ENCODE measurements at places on chromosomes 5 and 9.

GRCh38 chr5:145943674-145944121 is 7.3 kb downstream of the SH3RF2 start:
- no peak for DNase-seq

DNA sequence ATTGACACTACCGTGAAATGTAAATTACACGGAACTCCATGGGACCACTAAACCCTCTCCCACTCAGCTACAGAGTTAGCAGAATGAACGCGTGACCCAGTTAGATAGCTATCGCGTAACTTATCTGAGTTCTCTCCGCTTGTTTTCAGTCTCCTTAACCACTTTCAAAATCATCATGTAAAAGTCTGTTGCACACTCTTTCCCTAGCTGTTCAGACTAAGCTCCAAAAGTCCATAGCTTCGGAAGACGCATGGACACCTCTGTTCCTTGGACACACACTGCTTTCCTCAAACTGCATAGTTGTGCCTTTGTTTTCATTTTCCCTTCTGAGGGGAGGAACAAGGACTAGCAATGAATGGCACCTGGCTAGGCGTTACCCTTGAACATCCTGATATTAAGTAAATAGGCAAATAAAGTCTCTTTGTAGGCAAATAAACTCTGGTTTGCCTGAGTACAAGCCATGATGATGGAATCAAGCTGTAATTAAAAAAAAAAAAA is 83.3 kb downstream of the DAPK1 start:
- no peak for DNase-seq

GRCh38 chr9:124038239-124038638 is 26.7 kb downstream of the LHX2 start:
- DNase-seq: no peak

GRCh38 chr9:137434498-137435380 is 6.4 kb downstream of the ENTPD8 start:
- no peak for DNase-seq

- DNase-seq: no peak
These were observed 5.6 kb upstream of the NTNG2 start for GRCh38 chr9:132156262-132156661.

GRCh38 chr9:87818308-87818707 is 64.4 kb upstream of the SPATA31E1 start:
- no peak for DNase-seq

DNA sequence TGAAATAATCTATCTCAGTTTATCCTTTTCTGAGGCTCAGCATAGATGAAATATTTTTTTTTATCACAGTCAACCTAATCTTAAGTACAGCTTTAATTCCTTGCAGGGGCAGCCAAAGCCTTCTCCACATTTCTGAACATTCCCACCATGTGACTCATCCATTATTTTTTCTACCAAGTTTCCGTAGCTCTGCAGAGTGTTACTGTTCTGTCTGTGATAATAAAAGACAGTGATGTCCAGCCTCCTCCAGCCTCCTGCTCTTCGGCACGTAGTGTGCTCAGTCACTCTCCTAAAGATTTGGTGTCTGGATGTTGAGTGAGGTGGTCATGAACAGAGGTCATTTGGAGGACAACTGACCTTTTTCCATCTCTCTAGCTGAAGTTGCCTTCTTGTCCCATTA is 338.1 kb upstream of the ADAMTS16 start:
- no peak for DNase-seq

DNA sequence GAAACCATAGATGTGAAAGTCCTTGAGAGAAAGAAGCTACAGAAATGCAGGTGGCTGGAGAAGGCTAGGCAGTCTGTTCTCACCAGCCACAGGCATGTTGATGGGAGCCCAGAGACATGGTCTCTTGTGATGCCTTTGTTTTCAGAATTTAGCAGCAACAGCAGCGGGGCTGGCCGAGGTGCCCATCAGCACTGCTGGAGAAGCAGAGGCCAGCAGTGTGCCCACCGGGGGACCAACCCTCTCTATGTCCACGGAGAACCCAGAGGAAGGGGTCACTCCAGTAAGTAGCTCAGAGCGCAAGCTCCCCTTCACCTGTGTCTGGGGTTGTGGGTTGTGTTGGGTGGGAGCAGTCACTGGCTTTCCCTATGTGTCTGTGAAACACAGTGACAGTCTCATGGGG is 59.6 kb downstream of the COL15A1 start:
- no peak for DNase-seq

- DNase-seq: no peak
These were observed 109.3 kb upstream of the TMEM161B start for GRCh38 chr5:88377705-88378656.

- no peak for DNase-seq
These were observed 8.3 kb upstream of the DDX41 start for GRCh38 chr5:177524941-177525655.

- no peak for DNase-seq
These were observed 188.9 kb upstream of the TNC start for GRCh38 chr9:115306865-115307264.

DNA sequence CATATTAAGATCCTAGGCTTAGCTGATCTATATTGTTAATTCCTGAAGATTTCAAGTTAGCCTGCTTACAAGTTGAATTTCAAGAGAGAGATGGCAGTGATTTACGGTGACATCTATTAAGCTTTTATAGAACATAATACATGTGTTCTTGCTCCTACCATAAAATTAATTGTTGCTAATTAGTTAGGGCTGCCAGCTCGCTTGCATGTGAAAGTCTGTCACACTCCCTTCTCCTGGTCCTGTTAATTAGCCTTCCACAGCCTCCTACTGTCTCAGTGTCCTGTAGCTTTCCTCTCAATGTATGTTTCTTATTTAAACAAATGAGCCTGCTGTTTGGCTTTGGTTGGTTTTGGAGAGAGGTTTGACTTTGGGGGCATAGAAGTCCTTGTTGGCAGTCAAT is 247.2 kb downstream of the NTRK2 start:
- DNase-seq: no peak

- no peak for DNase-seq
These were observed 143.5 kb upstream of the MRPS30 start for GRCh38 chr5:44665101-44665701.

DNA sequence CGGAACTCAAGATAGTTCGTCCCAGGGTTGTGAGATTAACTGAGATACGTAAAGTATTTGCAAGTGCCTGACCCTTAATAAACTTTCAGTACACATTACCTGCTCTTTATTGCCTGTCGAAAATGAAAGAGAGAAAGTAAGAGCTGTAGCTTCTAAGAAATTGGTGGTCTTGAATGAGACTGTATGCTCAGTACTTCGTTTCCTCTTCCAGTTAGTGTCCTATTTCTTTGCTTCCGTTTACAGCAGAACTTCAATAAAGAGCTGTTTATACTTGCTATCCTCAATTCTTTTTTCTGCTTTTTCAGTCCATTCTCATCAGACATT is 534 bp downstream of the SRFBP1 start:
- no peak for DNase-seq

GRCh38 chr9:13380903-13381302 is 101.4 kb upstream of the MPDZ start:
- DNase-seq: no peak

GRCh38 chr9:18188971-18189370 is 285.0 kb upstream of the ADAMTSL1 start:
- DNase-seq: no peak

GRCh38 chr9:115209601-115210306 is 91.8 kb upstream of the TNC start:
- no peak for DNase-seq

- DNase-seq: no peak
These were observed 4.8 kb downstream of the PLK2 start for GRCh38 chr5:58455066-58455465.

DNA sequence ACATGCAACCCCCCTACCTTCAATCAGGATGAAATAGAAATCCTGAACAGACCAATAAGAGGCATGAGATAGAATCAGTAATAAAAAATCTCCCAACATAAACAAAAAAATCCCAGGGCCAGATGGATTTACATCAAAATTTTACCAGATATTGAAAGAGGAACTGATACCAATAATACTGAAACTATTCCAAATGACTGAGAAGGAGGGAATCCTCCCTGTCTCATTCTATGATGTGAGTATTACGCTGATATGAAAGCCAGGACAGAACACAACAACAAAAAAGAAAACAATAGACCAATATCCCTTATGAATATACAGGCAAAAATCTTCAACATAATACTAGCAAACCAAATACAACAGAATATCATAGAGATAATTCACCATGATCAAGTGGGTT is 109.0 kb upstream of the SMC2 start:
- DNase-seq: no peak

- DNase-seq: peak; percentile 28
These were observed 11.8 kb upstream of the EXOC3 start for GRCh38 chr5:431001-431710.

GRCh38 chr5:69451941-69452647 is 37.2 kb downstream of the MARVELD2 start:
- DNase-seq: no peak

- DNase-seq: no peak
These were observed 23.4 kb downstream of the LIX1 start for GRCh38 chr5:97119007-97119390.

- peak; percentile 90 for DNase-seq
These were observed 13.9 kb downstream of the TLR4 start for GRCh38 chr9:117718085-117718484.

GRCh38 chr5:123535648-123536047 is 23.7 kb downstream of the CSNK1G3 start:
- no peak for DNase-seq

GRCh38 chr9:83976372-83976771 is 3.6 kb downstream of the HNRNPK start:
- no peak for DNase-seq

DNA sequence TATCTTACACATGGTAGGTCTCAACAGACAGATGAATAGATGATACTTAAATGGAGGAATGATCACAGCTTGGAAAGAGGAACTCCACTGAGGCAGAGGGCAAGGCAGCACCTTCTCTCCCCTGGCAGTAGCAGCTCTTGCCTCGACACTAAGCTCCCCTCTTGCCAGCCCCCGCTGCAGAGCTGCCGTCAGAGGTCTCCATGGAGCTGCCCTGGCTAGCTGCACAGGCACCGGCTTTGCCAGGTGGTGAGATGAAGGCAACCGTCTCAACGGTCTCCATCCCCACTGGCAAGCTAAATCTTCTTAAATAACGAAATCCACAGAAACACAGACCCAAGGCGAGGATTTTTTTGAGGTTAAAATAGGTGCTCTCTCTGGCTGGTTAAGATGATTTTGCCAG is 81.2 kb downstream of the CRB2 start:
- DNase-seq: no peak

DNA sequence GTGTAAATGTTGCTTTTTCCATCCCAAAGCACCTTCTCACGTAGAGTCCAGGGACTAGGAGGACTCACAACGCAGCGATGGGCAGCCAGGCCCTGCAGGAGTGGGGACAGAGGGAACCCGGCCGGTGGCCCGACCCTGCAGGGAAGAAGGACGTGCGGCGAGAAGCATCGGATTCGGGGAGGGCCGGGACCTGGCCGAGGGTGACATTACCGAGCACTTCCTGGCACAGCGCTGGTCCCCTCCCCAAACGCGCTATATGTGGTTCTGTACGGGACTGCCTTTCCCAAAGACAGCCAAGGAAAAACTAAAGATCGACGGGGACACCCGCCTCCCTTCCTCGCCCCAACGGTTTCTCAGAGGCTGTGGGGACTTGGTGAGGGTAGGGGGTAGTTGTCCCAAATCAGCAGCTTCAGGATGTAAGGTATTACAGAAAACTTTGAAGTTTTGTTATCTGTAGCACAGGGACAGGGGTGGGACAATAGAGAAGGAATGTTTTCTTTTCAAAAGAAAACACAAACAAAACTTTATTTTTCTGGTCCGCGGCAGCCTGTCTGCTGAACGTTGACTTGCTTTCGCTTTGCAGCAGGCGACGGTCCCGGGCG is 887 bp upstream of the MAP3K1 start:
- DNase-seq: peak; percentile 28

DNA sequence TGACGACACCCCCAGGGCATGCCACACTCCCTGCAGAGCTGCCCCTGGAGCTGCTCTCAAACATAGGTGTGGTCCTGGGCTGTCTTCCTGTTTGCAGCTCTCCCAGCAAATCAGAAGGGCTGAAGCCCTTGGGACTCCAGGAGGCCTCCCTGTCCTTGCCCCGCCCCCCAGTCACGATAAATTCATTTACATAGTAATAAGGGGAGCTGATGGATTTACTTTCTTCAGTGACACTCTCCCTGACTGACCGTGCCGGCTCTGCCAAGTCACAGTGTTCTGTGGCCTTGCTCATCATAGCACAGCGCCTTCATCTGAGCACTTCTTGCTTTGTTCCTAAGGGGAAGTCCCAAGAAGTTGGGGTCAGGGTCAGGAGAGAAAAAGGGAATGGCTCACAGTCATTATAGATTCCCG is 121.4 kb downstream of the ENC1 start:
- DNase-seq: no peak

DNA sequence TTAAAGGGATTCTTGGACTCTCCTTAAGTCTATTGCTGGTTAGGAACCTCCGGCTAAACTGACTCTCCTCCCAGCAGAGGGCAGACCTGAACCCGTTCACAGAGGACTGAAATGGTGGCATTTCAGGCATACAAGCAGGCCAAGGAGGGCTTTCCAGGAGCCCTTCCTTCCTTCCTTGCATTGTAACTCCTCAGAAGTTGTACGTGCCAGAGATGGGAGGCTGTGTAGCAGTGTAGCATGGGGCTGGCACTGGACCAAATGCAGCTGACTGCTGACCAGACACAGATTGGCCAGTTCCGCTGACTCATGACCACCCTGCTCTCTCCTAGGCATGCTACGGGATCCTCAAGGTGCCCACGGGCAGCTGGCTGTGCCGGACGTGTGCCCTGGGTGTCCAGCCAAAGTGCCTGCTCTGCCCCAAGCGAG is 36.4 kb downstream of the JADE2 start:
- peak; percentile 34 for DNase-seq

DNA sequence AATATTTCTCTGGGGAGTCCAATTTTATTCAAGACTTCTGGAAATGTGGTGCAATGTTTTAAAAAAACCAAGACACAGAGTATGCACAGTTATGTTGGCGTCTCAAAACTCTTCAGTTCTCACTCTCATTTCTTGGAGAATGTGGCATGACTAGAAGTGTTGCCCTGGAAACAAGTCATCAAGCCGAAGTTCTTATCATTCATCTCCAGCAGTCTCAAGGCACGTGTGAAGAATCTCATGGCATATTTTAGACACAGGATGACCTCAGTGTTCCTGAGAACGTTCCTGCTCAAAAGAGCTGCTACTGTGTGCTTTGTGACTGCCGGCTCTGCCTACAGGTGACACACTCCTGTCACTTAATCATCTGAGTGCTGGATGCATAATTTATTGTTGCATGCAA is 147.4 kb upstream of the IRX4 start:
- no peak for DNase-seq

DNA sequence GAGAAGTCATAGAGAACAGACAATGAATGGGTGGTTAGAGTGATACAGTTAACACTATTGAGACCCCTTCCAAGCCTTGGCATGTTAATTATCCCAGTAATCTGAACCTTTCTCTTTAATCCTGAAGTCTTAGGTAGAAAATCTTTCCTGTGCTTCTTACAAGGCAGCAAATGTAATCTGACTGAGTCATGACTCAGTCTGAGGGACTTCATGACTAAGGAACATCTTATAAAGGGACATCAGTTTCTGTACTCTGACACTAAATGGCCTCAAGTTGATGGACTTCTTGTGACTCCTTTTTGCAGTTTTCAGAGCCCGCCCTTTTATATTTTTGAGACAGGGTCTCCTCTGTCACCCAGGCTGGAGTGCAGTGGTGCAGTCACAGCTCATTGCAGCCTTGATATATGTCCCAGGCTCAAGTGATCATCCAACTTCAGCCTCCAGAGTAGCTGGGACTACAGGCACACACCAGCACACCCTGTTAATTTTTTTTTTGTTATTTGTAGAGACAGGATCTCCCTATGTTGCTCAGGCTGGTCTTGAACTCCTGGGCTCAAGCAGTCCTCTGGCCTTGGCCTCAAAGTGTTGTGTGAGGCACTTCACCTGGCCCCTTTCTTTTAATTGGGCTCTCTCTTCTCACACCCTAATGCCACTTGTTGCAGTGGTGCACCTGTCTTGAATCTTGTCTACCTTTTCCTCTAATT is 9.5 kb downstream of the EXOSC3 start:
- DNase-seq: no peak

Measured in inflammatory macrophage (primary cell).